GM18507 (cell line): ENCODE measurements at places on chromosomes 5 and 9.

- DNase-seq, result no peak
Observed at GRCh38 chr5:96143450-96143849, 181.8 kb upstream of the ELL2 start.

DNA sequence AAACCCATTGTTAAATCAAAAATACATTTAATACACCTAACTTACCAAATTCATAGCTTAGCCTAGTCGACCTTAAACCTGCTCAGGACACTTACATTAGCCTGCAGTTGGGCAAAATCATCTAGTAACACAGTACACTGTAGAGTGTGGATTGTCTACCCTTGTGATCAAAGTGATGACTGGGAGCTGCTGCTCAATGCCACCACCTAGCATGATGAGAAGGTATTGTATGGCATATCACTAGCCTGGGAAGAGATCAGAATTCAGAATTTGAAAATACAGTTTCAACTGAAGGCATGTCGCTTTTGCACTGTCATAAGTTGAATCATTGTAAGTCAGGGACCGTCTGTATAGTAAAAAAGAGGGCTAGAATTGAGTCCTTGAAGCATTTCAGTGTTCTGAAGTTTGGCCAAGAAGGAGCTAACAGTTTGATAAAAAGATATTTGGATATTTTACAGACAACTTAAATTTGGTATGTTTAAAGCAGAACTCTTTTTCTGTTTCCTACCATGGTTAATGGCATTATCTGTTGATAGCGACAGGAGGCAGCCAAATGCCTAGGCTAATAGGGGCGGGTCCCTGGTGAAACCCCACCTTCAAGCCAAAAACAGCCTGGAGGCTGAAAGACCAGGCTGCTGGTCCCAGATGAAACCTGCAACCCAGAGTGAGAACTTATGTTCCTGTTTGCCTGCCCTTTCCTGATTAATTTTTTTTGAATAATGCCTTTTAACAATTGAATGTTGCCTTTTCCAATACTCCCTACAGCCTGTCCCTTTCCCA lies 23.0 kb downstream of the SMIM15 start:
- no peak for DNase-seq

GRCh38 chr5:132308701-132309100 lies 14.5 kb downstream of the SLC22A4 start:
- DNase-seq, result no peak

GRCh38 chr5:36168737-36169136 lies 16.8 kb downstream of the SKP2 start:
- DNase-seq, result no peak

DNA sequence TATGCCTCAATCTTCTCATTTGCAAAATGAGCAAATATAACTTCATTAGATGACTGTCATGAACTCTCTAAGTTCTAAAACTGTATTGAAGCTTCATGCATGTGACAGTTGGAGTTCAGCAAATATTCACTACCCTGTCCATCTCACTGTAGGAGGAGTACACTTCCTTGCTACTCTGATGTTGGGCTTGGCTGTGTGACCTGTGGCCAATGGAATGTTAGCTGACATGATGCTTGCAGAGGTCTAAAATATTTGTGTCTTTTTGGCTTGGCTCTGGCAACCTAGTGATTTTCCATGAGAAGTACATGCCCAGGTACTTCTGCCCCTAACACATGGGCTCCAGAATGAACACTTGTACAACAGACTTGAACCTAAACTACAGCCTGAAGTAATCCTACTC lies 203.1 kb upstream of the ANKH start:
- DNase-seq, result no peak

DNA sequence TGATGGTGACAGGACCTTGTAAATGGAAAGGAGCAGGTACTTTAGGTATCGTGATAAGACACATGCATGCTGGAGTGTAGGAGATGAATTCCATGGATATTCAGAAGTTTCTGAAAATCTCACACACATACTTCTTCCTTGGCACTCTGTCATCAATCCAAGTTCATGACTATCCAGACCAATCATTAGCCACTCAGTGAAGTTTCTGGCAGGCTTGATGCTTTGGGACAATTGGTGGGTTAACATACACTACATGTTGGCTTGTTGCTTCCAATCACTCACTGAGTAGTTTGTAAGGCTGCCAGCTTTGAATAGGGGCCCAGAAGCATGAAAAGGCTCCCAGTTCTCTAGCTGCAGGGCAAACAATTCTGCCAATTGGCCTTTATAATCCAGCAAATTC lies 147.6 kb downstream of the CEMIP2 start:
- DNase-seq, result no peak

GRCh38 chr5:151733358-151734063 lies 24.9 kb downstream of the ATOX1 start:
- DNase-seq, result no peak

DNA sequence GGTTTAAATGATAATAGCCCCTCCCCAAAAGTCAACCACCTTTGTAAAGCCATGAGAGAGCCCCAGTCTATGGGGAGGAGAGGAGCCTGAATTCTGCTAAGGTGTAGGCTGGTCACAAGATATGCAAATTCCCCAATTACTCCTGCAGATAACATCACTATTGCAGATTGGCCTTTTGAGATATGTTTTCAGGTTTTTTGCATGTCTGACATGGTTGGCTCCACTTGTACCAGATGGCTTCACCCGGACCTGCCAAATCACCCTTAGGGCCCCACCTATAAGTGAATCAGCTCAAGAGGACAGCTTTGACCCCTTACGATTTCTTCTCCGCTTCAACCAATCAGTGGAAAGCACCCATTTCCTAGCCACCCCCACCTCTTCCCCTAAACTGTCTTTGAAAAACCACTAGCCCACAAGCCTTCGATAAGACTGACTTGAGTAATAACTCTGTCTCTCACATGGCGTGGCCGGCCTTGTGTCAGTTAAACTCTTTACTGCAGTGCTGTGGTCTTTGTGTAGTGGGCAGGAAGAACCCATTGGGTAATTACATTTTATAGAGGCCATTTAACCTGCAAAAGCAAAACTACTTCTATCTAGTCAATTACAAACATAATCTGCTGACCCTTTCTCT lies 69.7 kb downstream of the PRLR start:
- DNase-seq, result no peak

- DNase-seq, result no peak
Observed at GRCh38 chr9:124297915-124298645, 40.3 kb downstream of the NEK6 start.

DNA sequence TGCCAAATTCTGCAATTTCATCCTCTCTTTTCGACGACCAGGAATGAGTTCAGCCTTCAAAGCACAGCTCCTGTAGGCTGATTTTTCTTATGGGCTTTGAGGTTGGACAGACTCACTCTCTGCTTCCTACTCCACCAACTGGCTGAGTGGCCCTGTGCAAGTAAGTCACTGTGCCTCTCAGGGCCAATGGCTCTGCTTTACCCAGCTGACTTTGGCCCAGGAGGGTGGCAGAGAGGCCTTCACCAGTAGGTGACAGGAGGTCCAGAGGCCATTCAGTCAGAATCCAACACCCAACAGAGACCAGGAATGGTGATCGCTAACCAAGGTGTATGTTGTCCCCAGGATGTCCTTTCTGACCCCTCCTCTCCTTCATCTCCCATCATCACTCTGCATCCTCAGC lies 49.5 kb upstream of the ALDH1B1 start:
- no peak for DNase-seq

DNA sequence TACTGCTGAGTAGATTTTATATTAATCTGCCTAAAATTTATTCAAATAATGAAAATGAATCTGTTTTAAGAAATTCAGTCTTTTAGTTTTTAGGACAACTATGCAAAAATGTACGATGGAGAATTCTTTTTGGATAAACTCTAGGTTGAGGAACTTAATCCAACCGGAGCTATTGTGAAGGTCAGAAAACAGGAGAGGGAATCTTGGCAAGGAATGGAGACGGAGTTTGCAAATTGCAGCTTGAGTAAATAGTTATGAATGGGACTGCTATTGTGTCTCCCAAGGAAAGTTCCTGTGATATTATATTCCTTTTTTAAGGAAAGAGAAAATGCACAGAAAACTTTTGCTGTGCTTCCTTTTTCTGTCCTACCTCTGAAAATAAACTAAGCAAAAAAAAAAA lies 67.9 kb downstream of the IQGAP2 start:
- no peak for DNase-seq

DNA sequence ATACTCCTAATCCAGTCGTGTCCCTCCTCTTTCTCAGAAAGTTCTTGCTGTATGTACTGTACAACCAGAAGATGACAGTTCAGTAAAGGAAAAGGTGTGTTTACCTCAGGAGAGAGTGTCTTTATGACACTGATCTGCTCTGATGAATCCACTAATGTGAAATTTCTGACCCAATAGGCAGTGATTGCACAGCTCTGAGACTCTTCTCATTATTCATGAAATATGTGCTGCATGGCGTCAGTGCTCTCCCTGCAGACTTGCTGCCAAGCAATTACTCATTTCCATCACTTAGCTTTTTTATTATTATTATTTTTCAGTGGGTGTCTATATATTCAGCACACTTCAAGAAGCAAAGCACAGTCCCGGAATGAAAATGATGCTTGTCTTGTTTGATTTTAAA lies 389.0 kb downstream of the RASEF start:
- no peak for DNase-seq

- DNase-seq, result no peak
Observed at GRCh38 chr5:98742396-98743073, 30.9 kb upstream of the RGMB start.

GRCh38 chr9:95128177-95128524 lies 189.4 kb downstream of the FANCC start:
- DNase-seq, result no peak

- no peak for DNase-seq
Observed at GRCh38 chr5:119031905-119032304, 39.0 kb upstream of the DMXL1 start.

- no peak for DNase-seq
Observed at GRCh38 chr9:107681988-107682387, 192.4 kb upstream of the KLF4 start.

GRCh38 chr9:69223605-69224004 lies 49.5 kb downstream of the TJP2 start:
- DNase-seq, result no peak

GRCh38 chr5:104421431-104421830 lies 858.8 kb upstream of the NUDT12 start:
- no peak for DNase-seq
